ENCODE measurements at places on chromosomes 1 and 21.

- no peak for DNase-seq
Measured at GRCh38 chr1:4310396-4310923, 343.9 kb upstream of the AJAP1 start.

DNA sequence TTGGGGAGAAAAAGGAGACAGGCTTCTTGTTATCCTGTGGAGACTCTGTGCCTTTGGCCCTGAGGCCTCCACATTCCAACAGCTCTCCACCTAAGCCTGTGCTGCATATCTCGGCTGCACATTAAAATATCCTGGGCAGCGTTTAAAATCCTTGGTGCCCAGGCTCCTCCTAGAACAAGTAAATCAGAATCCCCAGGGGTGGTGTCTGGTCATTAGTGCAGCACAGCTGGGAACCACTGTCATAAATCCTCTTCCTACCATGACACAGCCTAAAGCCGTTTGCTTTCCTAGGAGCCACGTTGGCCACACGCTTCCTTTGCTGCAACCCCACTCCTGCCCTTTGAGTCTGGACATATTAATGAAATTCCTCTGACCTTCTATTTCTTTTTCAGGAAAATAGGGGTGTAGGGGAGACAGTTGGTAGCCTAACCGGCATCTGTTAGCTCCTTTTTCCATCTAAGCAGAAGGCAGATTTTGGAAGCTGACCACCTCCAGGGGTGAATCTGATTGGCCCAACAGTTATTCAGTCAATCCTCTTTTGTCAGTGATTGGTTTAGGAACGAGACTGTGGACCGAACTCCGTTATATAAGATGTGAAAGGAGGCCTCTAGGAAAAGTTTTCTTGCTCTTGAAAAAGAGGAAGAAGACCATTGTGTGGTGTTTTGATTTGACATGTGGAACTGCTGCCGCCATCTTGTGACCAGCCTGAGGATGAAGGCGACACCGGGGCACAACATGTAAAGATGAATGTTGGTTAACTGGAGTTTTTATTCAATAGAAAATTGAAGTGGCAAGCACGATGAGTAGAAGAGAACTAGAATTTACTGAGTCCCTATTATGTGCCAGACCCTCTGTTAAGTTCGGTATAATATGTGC lies 41.9 kb downstream of the JUN start:
- no peak for DNase-seq

GRCh38 chr21:33259428-33259827 lies 6.7 kb upstream of the IL10RB start:
- no peak for DNase-seq

DNA sequence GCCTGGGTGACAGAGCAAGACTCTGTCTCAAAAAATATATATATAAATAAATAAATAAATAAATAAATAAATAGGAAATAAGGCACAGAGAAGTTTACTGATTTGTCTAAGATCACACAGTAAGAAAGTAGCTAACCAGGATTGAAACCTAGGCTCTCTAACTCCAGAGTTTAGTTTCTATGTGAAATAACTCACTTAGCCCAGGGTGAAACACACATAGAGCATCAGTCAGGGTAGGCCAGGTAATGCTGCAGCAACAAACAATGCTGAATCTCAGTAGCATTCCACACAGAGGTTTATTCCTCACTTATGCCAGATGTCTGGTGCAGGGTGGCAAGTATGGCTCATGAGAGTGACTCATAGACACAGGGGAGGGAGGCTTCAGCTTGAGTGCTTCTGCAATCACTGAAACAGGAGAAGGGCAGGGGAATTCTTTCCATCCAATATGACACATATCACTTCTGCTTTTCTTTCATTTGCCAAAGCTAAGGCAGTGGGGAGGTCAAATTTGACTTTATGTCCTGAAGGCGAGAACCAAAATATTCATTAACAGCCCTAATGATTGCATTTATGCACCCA lies 37.1 kb upstream of the KANK4 start:
- no peak for DNase-seq

GRCh38 chr1:168836469-168836868 lies 107.5 kb upstream of the DPT start:
- DNase-seq, result no peak

DNA sequence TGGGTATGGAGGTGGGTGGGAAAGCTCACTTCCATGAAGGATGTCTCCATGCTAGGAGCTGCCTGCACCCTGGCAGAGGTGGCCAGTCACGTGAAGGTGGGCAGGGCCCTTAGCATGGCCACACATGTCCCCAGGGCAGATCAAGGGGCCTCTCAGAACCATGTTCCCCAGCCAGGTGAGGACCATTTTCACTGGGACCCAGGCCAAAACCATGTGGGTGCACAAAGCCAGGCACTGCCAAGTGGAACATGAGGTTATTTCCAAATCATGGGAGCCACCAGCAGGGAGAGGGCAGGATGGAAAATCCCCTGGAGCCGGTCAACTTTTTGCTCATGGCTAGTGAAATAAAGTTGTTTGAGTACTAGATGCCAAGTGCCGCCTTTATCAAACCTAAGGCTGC lies 9.7 kb downstream of the ZNF692 start:
- no peak for DNase-seq

GRCh38 chr1:203173566-203173965 lies 2.1 kb downstream of the MYBPH start:
- no peak for DNase-seq

GRCh38 chr1:227915564-227916553 lies 31.9 kb downstream of the WNT9A start:
- no peak for DNase-seq

DNA sequence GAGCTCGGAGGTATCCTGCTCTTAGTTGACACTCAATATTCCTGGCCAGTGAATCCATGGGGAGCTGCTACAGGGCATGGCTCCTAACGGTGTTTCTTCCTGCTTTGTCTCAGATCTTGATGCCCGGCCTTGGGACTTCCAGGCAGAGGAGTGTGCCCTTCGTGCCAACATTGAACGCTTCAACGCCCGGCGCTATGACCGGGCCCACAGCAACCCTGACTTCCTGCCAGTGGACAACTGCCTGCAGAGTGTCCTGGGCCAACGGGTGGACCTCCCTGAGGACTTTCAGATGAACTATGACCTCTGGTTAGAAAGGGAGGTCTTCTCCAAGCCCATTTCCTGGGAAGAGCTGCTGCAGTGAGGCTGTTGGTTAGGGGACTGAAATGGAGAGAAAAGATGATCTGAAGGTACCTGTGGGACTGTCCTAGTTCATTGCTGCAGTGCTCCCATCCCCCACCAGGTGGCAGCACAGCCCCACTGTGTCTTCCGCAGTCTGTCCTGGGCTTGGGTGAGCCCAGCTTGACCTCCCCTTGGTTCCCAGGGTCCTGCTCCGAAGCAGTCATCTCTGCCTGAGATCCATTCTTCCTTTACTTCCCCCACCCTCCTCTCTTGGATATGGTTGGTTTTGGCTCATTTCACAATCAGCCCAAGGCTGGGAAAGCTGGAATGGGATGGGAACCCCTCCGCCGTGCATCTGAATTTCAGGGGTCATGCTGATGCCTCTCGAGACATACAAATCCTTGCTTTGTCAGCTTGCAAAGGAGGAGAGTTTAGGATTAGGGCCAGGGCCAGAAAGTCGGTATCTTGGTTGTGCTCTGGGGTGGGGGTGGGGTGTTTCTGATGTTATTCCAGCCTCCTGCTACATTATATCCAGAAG lies 16.7 kb downstream of the ALX3 start:
- peak; percentile 54 for DNase-seq

DNA sequence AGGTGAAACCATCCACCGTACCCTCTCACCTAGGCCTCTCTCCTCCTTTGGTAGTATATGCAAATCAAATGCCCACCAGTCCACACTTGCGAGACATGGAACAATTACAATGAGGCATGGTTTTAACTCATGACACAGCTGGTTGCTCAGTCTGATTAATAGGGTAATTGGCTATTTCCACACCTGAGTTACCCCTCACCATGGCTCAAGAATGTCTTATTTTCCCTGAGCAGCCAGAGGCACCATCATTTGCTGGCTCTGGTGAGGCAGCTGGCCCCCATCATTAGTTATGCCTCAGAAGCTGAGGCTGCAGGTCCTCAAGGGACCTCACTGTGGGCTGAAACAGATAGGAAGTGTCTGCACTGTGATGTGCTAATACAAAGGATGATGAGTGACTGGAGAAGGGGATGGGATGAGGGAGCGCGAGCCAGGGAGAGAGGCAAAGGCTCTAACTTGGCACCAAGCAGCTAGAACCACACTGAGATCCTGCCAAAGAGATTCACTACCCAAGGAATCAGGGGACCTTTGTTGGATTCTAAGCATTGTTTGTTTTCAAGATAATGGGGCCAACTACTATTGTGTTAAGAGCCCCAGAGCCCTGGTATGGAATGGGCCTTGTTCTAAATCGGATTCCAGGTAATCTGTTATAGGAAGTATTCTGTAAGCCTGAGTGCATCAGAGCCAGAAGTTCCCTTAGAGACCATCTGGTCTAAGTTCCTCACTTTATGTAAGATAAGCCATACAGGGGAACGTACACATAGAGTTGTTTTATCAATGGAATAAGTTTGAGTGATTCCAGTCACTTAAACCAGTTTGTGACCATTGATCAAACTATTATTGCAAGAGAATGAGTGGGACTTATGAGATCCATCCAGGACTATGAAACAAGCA lies 80.0 kb upstream of the CNTN2 start:
- no peak for DNase-seq

DNA sequence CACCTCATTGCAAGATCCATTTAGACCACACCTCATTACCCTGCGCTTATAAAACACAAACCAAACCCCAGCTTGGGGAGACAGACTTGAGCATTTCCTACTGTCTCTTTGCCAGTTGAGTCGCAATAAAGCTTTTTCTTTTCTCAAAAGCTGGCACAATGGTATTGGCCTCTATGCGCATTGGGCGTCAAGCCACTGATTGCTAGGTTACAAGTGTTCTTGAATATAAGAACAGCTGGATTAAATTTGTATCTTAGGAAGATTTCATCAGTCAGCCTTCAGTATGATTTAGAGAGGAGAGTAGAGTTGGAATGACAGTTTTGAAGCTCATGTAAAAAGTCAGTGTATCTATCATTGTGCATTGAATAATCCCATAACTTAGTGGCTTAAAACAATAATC lies 84.9 kb upstream of the RAB4A start:
- DNase-seq, result no peak

DNA sequence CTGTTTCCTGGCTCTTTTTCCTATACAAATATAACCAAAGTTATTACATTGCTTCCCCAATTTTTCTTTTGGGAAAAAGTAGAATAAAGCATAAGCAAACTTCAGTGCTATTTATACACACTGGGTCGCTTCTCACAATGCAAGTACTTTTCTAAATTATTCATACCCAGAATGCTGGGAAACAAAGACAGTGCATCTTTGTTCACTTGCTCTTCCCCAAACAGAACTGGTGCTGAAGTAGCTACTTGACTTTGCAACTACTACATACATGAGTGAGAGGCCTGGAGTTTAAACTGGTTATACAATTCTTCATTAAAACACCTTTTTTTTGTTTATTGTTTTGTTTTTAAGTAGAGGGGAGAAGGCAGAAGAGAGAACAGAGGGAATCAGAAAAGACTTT lies 40.2 kb downstream of the STX6 start:
- no peak for DNase-seq

- DNase-seq, result peak; percentile 10
Measured at GRCh38 chr1:91805311-91805801, 80.6 kb downstream of the TGFBR3 start.

GRCh38 chr1:240701412-240701811 lies 89.5 kb upstream of the GREM2 start:
- no peak for DNase-seq

- DNase-seq, result peak; percentile 49
Measured at GRCh38 chr1:197775282-197776262, at the start of gene DENND1B. TSS of gene DENND1B (minus strand) at chr1:197775480. CDS start at chr1:197775155, 325 bp downstream.

DNA sequence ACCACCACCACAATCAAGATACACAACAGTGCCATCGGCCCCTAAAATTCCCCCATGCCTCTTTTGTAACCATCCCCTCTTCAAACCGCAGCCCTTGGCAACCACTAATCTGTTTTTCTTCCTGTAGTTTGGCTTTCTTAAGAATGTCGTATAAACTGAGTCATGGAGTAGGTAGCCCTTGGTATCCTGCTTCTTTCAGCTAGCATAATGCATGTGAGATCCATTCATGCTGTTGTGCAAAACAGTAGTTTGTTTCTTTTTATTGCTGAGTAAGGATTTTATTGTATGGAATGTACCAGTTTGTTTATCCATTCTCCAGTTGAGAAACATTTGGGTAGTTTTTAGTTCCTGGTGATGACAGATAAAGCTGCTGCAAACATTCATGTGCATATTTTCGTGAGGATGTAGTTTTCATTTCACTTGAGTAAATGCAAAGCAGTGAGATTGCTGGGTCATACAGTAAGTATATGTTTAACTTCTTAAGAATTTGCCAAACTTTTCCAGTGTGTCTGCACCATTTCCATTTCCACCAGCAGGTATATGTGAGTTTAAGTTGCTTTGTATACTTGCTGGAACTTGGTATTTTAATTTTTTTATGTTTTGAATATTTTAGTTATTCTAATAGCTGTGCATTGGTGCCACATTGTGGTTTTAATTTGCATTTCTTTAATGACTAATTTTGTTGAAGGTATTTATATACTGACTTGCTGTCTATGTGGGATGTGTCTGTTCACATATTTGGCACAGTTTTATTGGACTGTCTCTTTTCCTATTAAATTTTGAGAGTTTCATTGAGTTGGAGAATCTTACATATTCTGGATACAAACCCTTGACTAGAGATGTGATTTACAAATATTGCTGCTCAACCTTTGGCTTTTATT lies 148.4 kb upstream of the MAP1LC3C start:
- no peak for DNase-seq

DNA sequence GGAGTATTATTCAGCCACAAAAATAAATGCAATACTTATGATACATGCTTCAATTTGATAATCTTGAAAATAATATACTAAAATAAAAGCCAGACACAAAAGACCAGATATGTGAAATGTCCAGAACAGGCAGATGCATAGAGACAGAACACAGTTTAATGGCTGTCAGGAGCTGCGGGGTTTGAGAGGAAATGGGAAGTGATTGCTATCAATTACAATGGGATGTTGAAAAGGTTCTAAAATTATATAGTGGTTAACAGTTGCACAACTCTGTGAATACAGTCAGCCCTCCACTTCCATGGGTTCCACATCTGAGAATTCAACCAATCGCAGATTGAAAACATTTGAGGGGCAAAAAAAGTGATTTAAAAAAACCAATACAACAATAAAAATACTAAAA lies 54.0 kb downstream of the LTN1 start:
- no peak for DNase-seq

DNA sequence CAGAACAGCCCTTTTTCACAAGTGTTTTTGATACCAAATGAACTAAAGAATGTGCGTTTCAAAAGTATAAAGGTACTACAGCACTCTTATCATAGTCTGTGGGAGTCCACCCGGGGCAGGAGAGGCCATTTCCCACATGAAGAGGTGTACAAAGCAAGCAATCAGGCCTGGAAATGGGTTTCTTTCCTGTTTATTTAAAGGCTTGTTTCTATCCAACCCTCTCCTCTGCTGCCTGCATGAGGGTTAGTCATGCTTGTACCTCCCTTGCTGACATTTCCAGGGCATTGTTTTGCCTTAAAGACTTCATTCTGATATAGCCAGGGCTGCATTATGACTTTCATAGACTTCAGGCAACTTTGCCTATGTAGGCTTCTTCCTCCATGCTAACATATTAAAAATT lies 11.6 kb downstream of the SELP start:
- no peak for DNase-seq

Data from activated CD8-positive, alpha-beta memory T cell treated with anti-CD3 and anti-CD28 coated beads for 1 hour (primary cell).